ENCODE measurements at places on chromosomes 4 and X. TPM values are rescaled to one million over a fixed set of nuclear protein-coding genes. Genes with fewer than 3 reads are reported as not detected.

DNA sequence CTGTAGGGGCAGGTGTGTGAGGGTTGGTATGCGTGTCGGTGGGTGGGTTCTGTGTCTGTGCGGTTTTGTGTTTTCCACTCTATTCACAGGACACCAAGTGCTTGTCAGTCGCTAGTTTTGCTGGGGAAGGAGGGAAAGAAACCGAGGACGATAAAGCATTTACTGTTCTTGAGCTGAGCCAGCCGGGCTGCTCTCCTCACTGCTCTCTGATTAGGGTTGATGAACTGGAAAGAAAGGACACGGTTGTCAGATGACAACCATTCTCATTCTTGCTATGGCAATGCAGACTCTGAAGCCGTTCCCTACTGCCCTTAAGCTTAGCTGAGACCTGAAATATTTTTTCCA is 832 bp downstream of the EGFL6 start:
- no peak for DNase-seq

DNA sequence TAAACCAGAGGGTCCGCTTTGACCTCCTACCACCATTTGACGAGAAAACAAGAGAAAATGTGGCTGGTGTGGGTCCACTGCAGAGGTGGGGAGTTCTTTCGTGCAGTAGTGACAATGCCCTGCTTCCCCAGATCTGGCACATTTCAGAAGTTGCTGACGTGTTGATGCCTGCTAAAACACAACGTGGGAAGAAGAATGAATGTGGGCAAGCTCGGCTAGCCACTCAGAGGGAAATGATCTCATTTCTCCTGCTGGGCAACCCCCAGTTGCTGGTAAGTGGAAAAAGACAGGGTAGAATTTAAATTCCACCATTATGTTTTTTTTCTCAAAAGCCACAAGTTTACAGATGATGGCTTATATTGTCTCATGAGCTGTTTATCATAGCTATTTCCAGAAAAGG is 77.9 kb downstream of the LUZP4 start:
- no peak for DNase-seq

DNA sequence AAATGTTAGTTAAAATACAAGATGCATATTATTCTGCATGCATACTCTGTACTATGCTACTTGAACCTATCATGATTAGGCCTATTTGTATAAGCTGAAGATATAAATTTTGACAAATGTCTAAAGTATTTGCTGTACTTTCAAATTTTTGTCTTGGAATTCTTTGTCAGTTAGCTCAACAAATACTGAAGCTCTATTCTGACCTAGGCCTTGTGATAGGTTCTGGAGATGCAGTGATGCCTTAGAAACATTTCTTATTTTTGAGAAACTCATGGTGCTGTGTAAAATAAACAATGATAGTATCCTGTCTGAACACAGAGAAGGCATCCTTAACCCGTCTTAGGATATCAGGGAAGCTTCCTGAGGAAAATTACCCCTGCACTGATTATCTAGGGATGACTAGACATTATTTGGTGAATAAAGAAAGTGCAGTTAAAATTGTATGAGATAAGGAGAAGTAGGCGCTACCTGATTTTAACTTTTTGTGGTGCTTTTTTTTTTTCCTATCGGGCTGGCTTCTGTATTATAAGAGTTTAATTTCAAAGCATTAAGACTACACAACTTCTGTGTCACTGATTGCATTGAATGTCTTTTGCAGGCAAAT is 43.4 kb downstream of the MOB1B start:
- no peak for DNase-seq

DNA sequence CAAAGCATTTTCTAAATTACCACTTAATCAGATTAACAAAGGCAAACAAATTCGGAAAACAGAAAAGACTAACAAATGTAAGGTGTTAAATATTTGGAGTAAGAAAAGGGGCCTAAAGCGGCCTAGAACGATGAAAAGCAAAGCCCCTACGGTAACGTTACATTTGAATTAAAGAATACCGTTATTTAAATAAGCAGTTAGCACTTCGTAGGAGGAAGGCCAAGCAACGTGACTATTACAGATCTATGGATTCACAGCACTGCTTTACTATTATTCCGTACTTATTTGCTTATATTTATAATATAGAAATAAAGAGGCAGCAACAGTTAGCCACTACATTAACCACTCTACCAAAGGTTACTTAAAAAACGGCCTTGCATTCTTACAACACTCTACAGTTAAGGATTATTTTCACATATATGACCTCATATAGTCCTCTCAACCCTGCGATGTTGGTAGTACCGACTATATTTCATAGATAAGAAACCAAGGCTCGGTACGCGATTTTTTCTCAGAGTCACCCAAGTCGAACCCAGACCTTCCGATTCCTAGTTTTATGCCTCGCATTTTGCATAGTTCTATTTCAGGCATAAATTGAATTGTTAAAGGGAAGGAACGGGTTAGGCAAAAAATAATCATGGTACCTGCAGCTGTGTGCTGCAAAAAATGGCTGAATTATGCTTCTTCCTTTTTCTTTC is 2.9 kb downstream of the KLHL15 start:
- DNase-seq, result no peak

DNA sequence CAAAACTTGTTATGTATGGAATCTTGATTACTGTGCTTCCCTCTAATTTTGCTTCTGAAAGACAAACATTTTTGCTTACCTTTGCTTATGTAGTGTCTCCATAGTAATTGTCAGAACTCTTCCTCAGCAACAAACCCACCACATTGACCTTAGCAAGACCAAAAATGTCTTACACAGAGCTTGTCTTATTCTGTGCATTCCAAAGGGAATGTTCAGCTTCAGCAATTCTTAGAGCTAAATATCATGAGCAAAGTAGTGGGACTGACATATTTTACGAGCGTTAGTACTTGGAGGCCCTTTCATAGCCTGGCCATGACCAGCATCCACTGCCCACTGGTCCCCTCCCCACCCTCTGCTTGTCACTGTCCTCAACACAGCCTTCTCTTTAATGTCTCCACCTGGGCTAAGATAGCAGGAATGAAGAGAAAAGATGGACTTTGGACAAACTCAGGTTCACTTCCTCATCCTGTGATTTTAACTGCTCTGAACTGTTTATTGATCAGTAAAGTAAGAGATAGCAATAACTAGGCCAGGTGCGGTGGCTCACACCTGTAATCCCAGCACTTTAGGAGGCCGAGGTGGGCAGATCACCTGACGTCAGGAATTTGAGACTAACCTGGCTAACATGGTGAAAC is 15.5 kb upstream of the SH3D19 start:
- no peak for DNase-seq

DNA sequence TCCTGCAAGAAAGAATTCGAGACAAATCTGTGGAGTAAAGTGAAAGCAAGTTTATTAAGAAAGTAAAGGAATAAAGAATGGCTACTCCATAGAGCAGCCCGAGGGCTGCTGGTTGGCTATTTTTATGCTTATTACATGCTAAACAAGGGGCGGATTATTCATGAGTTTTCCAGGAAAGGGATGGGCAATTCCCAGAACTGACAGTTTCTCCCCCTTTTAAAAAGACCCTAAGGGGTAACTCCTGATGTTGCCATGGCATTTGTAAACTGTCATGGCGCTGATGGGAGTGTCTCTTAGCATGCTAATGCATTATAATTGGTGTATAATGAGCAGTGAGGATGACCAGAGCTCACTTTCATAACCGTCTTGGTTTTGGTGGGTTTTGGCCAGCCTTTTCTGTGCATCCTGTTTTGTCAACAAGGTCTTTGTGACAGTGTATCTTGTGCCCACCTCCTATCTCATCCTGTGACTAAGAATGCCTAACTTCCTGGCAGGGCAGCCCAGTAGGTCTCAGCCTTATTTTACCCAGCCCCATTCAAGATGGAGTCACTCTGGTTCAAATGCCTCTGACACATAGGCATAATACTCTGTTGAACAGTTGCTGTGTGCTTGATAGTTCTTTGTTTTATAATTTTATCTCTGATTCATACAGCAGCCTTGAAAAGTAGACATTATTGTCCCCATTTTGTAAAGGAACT is 25.8 kb downstream of the GAB1 start:
- DNase-seq, result no peak

DNA sequence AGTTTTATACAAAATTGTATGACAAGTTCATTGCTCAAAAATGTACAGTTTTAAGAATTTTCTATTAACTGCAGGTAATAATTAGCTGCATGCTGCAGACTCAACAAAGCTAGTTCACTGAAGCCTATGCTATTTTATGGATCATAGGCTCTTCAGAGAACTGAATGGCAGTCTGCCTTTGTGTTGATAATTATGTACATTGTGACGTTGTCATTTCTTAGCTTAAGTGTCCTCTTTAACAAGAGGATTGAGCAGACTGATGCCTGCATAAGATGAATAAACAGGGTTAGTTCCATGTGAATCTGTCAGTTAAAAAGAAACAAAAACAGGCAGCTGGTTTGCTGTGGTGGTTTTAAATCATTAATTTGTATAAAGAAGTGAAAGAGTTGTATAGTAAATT is 131.0 kb downstream of the TET2 start:
- DNase-seq, result no peak

SFRP2 gene
- 0.82 TPM for total RNA-seq

HNRNPH2 gene
- total RNA-seq, result 110 TPM

NHSL2 gene
- total RNA-seq, result 0.82 TPM

RAB39B gene
- 30.6 TPM for total RNA-seq

CCDC110 gene
- 0.41 TPM for total RNA-seq

LRP2BP gene
- total RNA-seq, result 6.1 TPM

BTC gene
- total RNA-seq, result not detected
